ENCODE measurements at places on chromosomes 3 and 15. TPM values are rescaled to one million over a fixed set of nuclear protein-coding genes. Genes with fewer than 3 reads are reported as not detected.
A peak's percentile ranks its signal among the peaks of the same experiment; 100 is the strongest.

AP3S2 gene
- 61.4 TPM for total RNA-seq

DNA sequence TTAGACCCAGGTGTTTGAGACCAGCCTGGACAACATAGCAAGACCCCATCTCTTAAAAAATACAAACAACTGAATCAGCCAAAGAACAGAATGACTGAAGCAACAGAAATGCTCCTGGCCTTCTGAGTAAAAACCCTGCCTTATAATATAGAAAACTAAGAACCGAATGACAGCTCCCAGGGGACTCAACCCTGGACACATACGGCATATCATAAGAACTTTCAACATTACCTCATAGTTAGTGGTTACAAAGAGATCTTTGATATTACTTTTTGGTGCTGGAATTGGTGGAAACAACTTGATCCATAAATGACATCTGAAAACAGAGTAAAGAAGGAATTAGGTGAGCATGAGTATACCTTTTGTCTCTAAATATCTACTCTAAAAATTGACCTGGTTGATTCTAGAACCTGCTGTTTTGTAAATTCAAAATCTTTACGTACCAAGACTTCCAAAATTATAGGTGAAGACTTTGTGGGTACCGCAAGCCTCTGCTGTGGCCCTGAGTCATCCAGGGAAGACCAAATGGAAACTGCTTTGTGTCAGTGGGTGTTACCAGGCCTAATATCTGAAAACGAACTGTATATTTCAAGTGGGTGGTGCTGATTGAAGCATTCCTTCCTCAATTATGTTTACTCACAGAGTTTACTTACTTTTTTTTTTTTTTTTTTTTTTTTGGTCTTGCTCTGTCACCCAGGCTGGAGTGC, 35.5 kb downstream of the IL5RA start:
- DNase-seq = no peak

NMD3 gene
- 42.2 TPM for total RNA-seq

NGRN gene
- 72.4 TPM for total RNA-seq

- no peak for DNase-seq
Observed at GRCh38 chr3:133901083-133901482, 5.4 kb upstream of the RAB6B start.

DNA sequence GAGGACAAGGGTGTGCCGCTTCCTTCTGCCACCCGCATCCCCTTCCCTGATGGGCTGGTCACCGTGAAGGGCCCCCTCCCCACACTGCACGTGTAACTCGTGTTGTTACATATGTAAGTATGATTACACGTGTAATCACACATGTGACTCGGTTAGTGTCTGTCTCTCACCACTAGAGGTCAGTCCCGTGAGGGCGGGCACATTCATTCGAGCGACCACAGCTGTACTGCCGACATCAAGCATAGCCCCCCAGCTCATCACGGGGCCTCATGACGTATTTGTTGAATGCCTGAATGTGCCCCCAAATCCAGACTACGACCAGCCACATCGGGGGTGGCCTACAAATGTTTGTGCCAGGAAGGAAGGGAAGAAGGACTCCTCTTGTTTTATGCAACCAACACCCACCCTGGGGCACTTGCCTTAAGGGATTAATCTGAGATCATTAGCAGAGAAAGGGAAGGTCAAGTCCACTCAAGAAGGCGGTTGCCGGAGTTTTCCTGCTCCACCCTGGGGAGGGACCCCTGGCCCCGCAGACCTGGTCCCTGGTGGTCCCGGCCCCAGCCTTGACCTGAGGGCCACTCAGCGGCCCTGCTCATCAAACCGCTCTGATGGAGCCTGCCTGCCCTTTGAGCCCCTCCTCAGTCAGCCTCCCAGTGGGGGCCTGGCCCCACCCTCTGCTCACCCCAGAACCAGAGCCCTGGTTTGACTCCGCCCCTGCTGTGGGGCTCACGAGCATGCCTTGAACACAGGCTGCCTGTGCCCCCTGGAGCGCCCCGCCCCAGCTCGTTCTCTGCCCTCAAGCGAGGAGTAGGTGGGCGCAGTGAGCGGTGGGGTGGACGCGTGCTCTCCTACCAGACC, 52.8 kb downstream of the RGMA start:
- DNase-seq = peak; percentile 52

TTLL13 gene
- total RNA-seq = not detected

DNA sequence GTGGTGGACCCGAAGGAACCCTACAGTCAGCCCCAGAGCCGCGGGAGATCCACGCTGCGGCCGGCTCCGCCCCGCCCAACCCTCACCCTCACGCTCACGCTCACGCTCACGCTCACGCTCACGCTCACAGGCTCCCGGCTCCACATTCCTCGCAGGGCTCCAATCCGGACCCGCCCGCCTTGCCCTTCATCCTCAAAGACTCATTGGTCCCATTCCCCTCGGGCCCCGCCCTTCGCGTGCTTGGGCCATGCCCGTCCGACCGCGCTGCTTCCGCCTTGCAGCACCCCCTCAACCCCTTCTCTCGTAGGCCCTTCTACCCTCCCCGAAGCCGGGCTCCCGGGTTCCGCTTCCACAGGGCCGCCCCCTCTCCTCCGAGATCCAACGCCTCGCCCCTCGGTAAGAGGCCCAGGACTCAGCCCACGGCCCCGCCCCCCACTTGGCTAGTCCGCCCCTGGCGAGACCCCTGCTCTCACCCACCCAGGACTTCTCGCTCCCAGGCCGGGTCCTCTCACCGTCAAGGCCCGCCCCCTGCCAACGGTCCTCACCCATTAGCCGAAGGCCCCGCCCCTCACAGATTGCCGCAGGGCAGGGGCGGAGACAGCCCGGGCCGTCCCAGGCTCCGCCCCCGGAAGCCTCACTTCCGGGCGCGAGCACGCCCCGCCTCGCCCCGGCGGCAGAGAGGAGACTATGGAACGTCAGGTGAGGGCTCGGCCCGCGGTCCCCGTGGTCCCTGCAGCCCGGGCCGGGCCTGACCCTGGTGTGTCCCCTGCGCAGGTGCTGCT, at the start of gene APEH:
Gene APEH, plus strand, starts transcription at position 637 of the 782 bp plus-strand sequence. Its CDS starts 51 bp downstream, at position 688.
- DNase-seq = peak; percentile 91

TYRO3 gene
- total RNA-seq = 26.1 TPM

DNA sequence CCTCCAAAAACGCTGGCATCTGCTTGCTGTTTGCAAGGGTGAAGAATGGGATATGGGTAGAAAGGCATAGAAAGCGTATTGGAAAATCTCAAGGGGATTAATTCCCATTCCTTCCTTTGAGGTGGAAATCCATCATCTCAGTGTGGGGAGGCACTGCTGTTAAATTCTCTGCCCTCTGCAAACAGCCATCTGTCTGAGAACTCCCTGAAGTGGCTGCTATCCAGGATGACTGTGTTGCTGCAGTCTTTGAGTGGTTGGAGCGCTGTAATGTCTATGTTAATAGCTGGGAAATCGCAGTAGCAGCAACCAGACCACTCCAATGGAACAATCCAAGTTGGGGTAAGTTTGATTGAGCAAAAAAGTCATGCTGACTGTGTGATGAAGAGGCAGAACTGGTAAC, 625.9 kb downstream of the NLGN1 start:
- no peak for DNase-seq

TGM5 gene
- total RNA-seq = not detected

GRCh38 chr3:194072097-194072428, 63.9 kb upstream of the HES1 start:
- DNase-seq = no peak

CMTM8 gene
- 8.2 TPM for total RNA-seq

DNA sequence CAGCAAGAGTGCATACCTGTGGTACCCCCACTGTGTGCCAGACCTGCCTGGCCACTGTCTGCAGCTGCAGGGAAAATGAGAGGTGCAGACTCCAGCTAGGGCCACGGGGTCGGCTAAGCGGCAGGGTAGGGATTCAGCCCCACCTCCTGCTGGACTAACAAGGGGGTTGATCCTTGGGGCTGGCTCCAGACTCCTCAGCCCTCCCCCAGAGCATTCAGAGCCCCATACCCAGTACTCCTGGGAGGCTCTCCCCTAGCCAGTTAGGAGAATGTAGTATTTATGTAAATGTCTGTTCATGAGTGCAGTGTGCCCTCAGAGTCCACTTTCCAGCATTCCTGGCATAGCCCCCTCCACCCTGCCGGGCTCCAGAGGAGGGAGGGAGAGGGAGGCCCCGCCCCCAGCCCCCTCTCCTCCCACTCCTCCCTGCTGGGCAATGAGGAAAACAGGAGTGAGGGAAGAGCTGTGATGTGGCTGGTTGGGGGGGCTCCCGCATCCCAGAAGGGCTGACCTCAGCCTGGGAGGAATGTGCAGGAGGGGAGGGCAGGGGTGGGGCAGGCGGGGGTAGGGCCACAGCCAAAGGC, 4.5 kb upstream of the SEMA3B start:
- peak; percentile 54 for DNase-seq

SCN11A gene
- 0.21 TPM for total RNA-seq

GRCh38 chr3:153574445-153574844, 412.4 kb downstream of the RAP2B start:
- no peak for DNase-seq

DNA sequence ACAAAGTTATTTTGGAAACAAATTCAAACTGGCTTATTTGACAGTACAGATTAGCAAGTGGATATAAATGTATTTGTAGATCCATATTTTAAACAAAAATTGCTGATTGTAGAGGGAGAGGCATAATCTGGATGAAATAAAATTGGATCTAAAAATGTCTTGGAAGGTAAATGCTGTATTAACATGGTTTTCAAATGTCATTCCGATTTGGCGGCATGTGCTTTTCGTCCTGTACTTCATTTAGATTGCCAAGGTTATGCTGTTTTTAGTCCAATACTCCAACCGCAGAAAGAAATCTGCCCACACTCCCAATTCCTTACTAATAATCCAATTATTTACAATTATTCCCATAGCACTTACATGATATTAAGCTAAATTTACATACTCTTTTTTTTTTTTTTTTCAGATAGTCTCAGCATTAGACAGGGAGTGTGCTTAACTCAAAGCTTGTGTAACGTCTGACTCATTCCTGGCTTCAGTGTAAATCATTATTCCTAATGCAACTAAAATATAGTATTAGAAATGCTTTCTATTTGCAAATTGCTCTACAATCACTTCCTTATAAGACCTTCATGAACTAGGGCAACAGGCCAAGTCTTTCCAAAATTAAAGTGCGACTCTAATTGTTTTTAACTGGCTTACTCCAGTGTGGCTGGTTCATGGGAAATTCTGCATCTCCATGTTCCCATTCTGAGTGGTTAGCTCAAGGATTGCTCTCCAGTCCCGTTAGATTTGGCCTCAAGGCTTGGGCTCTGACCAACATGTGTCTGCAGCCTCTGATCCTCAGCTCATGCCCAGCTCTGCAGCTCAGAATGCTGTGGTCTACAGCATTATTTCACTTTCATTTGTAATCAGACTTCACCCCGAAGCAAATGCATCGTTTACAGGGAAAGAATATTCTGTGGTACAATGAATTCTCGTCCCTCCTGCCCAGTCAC, 103.9 kb downstream of the FBN1 start:
- DNase-seq = no peak

DNA sequence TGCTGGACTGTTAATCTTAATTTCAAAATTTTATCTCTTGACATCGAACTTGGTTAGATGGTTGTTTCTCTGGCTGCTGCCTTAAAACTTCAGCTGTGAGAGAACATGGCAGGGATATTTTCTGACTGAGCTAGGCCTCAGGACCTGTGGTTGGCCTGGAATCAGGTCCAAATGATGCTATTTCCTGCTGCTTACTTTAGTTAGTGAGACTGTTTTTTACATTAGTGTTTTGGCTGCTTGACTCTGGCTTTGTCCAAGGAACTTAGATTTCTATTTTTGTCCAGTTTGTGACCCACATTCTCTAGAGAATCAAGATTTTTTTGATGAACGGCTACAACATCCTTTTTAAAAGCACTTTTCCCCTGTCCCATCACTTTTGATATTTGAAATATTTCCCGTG, 497.9 kb upstream of the SGO1 start:
- DNase-seq = no peak

GOLGA6L26 gene
- not detected for total RNA-seq

ZNF385D gene
- 9.0 TPM for total RNA-seq

PLA2G4E gene
- not detected for total RNA-seq

APOD gene
- total RNA-seq = 7,779 TPM

RCCD1 gene
- 10.1 TPM for total RNA-seq

DNA sequence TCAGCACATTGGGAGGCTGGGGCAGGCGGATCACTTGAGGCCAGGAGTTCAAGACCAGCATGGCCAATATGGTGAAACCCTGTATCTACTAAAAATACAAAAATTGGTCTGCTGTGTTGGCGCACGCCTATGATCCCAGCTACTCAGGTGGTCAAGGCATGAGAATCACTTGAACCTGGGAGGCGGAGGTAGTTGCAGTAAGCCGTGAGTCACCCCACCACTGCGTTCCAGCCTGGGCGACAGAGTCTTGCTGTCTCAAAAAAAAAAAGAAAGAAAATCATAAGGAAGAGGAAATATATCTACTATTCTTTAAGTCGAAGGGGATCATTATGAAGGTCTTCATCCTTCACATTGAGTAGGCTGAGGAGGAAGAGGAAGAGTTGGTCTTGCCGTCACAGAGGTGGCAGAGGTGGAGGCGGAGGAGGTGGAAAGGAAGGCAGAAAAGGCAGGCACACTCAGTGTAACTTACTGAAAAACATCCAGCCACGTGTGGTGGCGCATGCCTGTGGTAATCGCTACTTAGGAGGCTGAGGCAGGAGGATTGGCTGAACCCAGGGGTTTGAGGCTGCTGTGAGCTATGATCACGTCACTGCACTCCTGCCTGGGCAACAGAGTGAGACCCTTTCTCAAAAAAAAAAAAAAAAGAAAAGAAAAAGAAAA, 14.2 kb downstream of the CSK start:
- DNase-seq = no peak

- no peak for DNase-seq
Observed at GRCh38 chr3:141330235-141330634, 38.1 kb upstream of the ZBTB38 start.

- no peak for DNase-seq
Observed at GRCh38 chr3:172315401-172316091, 132.7 kb downstream of the GHSR start.

DNA sequence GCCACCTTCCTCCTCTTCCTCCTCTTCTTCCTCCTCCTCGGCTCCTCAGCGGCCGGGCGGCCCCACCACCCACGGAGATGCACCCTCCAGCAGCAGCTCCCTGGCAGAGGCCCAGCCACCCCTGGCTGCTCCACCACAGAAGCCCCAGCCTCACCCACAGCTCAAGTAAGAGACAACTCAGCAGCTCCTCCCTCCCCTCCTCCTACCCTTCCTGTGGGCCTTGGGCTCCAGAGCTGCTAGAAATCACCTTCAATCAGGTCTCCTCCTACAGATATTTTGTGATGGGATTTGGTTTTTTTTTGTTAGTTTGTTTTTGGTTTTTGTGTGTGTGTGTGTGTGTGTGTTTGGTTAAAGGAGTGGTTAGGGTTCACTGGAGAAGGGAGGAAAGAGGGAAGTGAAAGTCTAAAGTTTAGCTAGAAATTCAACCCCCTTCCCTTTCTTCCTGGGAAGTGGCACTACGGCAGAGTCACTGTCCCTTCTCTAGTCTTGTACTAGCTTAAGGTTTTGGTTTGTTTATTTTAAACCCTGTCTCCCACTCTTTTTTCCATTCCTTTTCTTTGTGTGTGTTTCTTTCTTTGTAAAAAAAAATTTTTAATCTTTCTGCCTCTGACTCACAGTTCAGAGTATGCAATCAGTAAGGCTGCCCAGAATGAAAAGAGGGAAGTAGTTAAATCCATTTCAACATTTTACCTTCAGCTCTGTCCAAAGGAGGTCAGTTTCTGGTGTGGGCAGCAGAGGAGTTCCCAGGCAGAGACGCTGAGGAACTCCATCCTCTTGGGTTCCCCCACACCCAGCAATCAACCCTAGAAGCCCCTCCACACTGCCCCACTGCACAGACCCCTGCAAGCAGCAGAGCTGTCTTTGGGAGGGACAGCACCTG, 29.0 kb upstream of the TIMP4 start:
- DNase-seq = no peak

GRCh38 chr15:93330912-93331544, 242.0 kb upstream of the RGMA start:
- no peak for DNase-seq
